ENCODE measurements at places on chromosomes 7 and 10.

DNA sequence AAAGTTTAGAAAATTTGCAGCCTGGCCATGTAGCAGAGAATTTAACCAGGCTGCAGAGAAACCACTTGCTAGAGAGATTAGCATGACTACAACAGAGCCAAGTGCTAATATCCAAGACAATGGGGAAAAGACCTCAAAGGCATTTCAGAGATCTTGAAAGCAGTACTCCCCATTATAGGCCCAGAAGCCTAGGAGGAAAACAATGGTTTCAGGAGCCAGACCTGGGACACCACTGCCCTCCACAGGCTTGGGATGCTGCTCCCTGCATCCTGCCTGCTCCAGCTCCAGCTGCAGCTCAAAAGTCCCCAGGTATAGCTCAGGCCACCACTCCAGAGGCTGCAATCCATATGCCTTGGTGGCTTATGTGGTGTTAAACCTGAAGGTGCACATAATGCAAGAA, 101.5 kb upstream of the TMEM72 start:
- no peak for DNase-seq

GRCh38 chr7:158525648-158526484, 61.8 kb downstream of the PTPRN2 start:
- no peak for DNase-seq

GRCh38 chr7:50333221-50333651, 28.7 kb downstream of the IKZF1 start:
- DNase-seq = no peak

DNA sequence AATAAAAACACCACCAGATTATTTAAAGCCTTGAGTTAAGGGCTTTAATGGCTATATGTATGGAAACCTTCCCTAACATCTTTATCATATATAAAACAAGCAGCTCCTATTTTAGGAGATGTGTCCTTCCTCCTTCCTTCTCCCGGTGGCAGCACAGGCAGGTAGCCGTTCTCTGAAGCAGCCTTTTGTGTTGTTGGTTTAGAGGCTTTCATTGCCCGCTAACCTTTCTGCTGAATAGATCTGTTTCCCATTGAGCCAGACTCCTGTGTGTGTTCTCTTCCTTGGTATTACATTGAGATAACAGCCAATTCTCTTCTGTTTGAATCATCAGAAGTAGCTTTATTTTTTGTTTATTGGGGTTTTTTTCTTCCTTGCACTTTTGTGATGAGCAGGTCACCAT, 131.3 kb downstream of the CACNB2 start:
- no peak for DNase-seq

DNA sequence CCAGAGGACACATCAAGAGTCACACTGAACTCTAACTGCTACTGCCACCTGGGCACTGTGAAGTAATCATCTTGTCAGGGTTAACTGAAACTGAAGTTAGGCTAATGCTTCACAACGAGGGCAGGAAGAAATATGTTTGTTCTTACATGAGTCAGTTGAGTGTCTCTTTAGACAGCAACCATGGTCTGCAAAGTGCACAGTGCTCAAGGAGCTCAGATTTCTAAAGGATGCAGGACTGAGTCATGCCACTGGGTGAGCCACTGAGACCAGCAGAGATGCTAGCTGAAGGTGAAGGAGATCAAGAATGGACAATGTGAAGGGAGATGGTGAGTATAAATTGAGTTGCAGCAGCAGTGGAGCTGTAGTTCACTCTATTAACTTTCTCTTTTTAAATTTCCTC, 76.0 kb upstream of the CTTNBP2 start:
- DNase-seq = no peak

DNA sequence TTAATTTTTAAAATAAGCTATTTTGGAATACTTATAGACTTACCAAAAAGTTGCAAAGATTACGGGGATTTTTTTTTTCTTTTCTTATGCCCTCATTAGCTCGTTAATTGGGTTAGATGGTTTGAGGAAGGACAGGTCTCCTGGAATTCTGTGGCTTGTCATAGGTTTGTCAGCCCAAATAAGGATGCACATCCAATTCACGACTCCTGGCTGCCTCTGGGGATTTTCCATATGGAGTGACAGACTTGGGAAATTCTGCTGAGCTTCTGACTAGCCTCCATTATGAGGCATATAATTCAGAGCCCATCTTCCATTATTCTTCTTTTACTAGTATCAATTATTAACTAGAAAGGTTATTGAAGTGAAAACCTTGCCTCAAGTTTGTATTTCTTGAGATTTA, 102.1 kb downstream of the AUTS2 start:
- DNase-seq = no peak

DNA sequence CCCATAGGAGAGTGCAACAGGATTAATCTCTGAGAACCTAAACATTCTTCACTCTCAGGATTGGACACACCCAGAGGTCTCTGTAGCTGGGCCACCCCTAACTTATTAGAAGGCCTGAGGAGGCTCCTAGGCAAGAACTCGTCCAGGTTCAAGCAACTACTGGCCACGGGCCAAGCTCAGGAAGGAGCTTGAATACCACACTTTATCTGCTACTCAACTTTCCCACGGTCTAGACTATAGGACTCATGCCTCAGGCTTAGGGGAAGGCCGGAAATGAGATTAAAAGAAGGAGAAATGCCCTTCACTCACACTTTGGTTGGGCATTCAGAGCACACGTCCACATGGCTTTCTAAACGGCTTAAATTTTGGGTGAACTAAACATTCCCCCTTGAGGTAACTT, 142.8 kb upstream of the PHYHIPL start:
- no peak for DNase-seq

GRCh38 chr7:71721742-71722141, 589.8 kb downstream of the GALNT17 start:
- no peak for DNase-seq

DNA sequence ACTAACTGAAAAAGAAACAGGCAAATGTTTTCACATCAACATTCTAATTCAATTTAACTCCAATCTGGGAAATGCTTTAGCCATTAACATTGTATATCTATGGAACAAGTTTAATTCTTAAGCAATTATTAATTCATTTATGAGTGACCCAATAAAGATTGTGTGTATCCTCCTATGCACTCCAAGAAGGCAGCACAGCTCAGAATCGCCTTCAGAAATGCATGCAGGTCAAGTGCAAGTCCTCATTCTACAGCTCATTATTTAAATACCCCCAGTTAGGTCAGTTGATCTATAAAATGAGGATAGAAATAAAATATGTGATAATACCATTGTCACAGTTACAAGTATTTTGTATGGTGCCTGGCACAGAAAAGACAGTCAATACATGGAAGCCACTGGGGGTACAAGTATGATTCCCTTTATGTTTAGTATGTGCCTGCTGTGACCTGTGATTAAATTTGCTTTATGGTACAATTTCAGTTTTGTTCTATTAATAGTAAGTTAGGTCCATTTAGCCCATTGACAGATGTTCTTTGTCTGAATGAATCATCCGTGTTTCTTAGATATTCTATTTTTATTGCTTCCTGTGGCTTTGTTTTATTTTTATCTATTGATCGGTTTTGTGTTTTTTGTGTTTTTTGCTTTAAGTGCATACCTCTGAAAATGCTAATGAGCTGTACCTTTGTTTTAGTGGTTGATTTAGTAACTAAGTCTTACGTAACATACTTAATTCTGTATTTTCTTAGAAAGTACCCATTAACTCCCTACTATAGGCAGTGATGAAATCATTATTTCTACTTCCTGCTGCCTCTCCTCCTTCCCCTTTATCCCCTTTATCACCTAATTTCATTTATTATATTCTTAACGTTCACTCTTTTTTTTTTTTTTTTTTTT, 42.8 kb downstream of the CPXM2 start:
- DNase-seq = no peak

GRCh38 chr7:151429560-151430331, 10.2 kb downstream of the CRYGN start:
- DNase-seq = no peak

- DNase-seq = no peak
These were observed 18.9 kb upstream of the PRSS37 start for GRCh38 chr7:141860207-141860606.

DNA sequence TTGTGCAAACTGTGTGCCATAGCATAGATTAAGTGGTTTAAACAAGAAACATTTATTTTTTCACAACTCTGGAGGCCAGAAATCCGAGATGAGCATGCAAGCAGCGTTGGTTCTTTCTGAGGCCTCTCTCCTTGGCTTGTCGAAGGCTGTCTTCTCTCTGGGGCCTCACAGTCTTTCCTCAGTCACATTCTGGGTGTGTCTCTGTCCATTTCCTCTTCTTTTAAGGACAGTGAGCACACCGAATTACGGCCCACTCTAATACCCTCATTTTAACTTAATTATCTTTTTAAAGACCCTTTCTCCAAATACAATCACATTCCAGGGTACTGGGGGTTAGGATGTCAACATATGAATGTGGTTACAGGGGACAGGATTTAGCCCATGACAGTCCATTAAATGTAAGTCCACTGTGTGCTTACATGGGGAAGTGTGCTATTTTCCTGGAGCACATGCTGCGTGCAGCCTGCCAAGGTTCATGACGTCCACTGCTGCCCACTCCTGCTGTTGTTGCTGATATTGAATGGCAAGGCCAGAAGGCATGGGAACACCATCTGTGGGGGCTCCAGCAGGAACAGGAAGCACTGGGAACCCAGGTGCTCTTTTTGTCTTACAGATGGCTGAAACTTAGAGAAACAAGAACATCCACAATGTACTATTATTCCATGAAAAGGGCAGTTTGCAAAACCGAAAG, 365.5 kb downstream of the GALNT17 start:
- DNase-seq = no peak

DNA sequence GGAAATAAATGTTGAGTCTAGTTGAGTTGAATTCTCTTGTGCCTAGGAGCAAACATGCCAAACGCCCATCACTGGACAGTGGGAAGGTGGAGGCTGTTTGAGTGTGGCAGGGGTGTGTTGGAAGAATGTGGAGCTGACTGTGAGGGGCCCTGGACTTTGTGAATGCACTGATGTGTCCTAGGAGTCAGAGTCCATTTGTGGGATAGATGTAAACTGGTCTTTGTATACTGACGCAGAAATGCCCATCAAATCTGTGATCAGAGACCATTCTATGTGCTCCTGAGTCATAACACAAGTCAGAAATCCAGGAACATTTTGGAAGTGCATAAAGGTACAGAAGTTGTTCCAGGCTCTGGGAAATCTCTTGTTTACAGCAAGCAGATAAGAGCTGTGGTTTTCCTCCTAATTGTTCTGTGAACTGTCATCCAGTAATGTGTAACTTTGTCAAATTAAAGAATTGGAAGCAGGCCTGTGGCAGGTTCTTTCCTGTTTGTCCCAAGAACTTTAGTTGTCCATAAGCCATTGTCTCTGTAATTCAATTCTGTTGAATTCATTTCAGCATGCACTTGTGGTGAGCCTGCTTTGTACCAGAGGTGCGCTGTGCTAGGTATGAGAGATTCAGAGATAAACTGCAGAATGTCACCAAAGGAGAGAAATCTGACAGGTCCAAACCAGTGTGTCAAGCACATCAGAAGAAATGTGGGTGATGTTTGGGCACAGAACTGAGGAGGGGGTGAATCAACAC, 7.6 kb downstream of the PRXL2A start:
- DNase-seq = no peak

DNA sequence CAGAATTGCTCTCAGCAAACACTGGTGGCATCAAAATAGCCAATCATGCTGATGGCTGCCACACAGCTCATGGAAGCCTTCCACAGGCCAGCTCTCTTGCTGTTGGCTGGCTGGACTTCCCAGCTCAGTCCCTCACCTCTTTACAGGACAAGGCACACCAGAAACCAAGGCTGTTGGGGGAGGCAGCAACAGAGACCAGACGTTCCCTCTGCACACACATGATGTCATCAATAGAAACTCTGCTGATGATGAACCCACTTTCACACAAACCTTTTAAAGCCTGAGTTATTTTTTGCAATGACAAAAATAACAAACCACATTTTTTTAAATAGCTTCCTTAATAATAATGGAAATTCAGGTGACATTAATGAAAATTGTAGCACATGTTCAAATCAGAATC, 300.9 kb upstream of the C7orf33 start:
- DNase-seq = no peak

DNA sequence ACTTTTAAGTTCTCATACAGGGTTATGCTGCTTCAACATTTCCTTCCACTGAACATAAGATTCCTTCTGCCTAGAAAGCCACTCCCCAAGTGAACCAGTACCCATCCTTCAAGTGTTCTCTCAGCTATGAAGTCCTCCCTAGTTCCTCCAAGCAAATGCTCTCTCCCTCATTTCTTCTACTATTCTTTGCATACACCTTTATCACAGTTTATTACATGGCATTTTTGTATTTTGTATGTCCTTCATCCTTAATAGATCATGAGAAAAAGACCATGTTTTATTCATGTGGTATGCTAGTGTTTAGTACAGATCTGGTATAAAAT, 1.9 kb downstream of the SYPL1 start:
- no peak for DNase-seq

- no peak for DNase-seq
These were observed 5.4 kb downstream of the AGFG2 start for GRCh38 chr7:100544386-100544785.

DNA sequence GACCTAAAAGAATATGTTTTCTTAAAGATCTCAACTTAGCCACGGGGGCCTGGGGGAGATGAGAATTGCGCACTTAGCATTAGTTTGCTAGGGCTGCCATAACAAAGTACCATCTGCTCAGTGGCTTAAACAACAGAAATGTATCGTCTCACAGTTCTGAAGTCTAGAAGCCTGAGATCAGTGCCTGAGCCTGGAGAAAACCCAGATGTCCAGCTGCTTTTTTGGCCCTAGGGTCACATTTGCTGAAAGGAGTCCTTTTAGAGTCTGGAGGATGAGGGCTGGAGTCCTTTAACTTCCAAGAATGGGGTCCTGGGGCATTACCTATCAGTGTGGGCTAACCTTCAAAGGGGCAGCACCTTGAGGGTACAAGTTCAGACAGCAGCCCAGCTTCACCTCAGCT, 48.2 kb downstream of the SMURF1 start:
- no peak for DNase-seq

GRCh38 chr7:11843113-11843765, 11.2 kb upstream of the THSD7A start:
- DNase-seq = no peak

DNA sequence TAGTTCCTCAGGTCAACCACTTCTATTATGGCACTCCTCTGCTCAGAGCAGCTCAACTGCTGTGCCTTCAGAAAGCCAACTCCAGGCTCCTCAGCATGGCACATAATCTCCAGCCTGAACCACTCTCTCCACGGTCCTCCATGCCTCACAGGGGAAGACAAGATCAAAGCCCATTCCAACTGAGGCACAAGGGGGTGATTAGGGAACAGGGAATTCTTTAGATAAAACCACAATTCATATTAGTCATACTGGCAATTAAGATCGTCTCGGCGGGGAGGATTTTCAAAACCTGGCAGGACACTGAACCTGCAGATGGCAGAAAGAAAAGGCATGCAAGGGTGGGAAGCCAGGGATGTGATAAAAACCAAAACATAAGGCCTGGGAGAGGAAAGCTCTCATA, 361.6 kb downstream of the FGFR2 start:
- DNase-seq = no peak

All from fibroblast of skin of left biceps (primary cell).